Kidney (tissue), 22 donors: ENCODE measurements at places on chromosomes 13 and 19. TPM values are rescaled to one million over a fixed set of nuclear protein-coding genes. Genes with fewer than 3 reads are reported as not detected.

- peak; percentile 2 for DNase-seq
Measured at GRCh38 chr19:51600940-51601580, 29.1 kb downstream of the SIGLEC5 start.

- DNase-seq, result no peak
Measured at GRCh38 chr19:919199-920050, 2.3 kb downstream of the KISS1R start.

Gene MCEMP1
- 0.38 TPM for total RNA-seq

DNA sequence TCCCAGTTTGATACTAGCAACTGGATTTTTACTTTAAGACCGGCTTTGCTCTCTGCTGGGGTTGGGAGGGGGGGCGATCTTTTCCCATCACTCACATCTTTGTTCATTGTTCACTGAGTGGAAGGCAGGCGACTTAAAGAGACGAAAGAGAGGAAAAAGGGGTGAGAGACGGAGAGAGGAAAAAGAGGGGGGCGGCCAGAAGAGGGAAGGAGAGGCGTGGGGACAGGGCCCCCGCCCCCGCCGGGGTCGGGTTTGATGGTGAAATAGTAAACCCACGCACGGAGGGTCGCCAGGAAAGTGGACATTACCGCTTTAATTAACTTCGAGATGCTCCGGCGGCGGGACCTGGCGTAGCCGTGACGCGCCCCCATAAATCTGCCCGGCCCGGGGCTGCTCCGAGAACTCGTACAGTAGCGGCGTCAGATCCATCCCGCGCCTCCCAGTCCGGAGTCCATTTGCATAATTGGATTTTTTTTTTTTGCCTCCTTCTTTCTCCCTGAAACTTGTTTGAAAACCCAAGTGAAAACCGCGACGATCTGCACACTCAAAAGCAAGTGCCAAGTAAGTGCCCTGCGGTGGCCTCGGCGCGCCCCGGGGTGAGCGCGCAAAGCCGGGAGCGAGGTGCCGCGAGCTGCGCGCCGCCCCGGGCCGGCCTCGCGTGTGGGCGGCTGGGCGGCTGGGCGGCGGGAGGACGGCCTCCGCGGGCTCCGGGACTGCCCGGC lies 143.9 kb upstream of the ZNF536 start:
- DNase-seq, result peak; percentile 56

GRCh38 chr13:45851171-45851921 lies at the start of gene SIAH3:
SIAH3 (minus strand) TSS chr13:45851753; CDS start chr13:45851629, 124 bp downstream.
- DNase-seq, result no peak

DNA sequence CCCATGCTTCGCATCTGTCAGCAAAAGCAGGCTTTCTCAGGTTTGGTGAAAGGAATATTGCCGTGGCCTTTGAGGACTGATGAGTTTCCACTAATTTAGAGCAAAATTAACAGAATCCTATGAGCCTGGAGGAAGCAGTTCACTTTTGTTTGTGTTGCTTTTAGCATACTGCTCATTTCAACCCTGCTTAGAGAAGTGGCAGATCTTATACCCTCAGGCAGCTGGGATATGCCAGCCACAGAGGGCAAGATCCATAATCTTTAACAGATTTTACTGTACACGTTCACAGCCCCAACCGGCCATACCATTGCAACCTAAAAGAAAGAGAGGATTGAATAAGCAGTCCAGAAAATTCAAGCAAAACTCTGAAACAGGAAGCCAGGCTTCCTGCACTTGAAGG lies 60.5 kb downstream of the COL4A2 start:
- no peak for DNase-seq

DNA sequence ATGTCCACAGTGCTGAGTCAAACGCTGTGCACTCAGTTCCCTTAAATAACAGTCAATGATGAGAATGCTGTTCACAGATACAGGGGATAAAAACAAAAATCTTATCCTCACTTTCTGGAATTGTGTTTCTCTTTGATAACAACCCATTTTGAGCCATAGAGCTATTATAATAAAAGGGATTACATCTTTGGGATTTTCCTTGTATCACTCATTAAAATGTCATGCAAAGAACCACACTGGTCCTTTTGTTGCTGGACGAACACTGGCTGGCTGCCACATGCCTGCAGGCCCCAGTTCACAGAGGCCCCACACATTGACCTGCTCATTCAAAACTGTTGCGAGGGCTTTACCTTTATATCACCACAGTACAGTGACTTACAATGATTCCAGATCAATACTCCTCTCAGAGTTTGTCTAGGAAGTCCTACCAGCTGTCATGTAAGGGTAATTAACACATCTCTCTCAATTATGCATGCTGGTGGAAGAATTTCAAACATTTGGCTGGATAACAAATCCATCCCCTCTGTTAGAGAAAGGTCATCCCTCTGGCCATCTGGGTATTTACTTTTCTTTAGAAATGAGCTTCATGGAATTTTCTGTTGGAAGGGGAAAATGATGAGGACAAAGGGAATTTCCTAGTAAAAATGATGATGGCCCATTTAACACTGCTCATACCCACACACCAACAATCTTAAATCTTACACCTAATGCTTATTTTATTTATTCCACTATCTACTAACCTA lies 85.9 kb downstream of the MBNL2 start:
- DNase-seq, result no peak

DNA sequence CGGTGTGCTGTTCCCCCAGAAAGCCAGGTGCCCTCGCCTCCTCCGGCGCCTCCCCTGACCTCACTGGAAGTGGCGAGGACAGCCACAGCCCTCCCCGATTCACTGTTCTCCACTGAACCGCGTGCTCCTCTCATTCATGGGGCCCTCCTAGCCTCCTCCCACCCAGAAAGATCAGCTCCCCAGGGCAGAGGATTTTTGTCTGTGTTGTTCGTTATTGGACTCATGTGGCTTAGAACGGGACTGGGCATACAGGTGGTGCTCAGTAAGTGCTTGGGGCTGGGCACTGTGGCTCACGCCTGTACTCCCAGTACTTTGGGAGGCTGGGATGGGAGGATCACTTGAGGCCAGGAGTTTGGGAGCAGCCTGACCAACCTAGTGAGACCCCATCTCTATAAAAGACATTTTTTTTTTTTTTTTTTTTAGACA lies 3.8 kb downstream of the PRTN3 start:
- DNase-seq, result no peak

DNA sequence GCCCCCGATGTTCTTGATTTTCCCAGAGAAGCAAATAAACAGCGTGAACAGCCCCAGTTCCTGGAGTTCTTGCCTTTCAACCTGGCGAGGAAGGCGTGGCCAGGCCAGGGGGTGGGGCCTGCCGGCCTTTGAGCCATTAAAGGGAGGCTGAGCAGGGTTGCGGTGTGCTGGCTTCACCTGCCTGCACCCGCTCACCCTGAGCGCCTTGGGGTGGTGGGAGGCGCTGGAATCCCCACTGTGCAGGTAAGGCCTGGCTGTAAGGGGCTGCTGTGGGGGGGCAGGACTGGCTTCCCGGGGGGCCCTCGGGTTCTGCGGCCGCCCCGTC lies 2.7 kb upstream of the MISP start:
- DNase-seq, result no peak

DNA sequence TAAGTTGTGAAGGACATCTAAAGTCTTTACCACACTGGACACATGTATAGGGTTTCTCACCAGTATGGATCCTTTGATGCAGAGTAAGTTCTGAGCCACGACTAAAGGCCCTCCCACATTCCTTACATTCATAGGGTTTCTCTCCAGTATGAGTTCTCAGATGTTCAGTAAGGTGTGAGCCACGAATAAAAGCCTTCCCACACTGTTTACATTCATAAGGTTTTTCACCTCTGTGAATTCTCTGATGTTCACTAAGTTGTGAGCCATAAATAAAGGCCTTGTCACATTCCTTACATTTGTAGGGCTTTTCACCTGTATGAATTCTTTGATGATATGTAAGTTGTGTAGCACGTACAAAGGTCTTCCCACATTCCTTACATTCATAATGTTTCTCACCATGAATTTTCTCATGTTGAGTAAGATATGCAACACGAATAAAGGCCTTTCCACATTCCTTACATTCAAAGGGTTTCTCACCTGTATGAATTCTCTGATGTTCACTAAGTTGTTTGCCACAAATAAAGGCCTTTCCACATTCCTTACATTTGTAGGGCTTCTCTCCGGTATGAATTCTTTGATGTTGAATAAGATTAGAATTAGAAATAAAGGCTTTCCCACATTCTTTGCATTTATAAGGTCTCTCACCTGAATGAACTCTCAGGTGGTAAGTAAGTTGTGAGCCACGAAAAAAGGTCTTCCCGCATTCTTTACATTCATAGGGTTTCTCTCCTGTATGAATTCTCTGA lies 29.8 kb downstream of the ZNF571 start:
- DNase-seq, result no peak

- peak; percentile 85 for DNase-seq
Measured at GRCh38 chr19:18280247-18281081, 958 bp downstream of the JUND start.

DNA sequence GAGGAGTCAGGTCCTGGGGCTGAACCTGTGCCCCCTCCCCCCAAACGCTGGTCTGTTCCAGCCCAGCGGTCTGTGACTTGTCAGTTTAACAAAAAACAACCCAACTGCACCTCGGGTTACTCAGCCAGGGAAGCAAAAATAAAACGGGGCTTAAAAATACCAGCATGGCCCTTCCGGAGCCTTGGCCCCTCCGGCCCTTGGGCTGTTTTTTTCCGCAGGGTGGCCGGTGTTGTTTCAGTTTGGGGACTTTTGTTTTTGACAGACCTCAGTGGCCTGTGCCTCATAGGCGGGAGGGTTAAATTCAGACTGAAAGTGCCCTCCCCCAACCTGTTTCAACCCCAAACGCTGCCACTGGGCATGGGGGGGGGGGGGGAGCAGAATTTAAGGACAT lies 4.0 kb downstream of the TCF3 start:
- no peak for DNase-seq
